ENCODE measurements at places on chromosomes 5 and 9.

- no peak for DNase-seq
Observed at GRCh38 chr9:16601991-16602390, 268.5 kb downstream of the BNC2 start.

DNA sequence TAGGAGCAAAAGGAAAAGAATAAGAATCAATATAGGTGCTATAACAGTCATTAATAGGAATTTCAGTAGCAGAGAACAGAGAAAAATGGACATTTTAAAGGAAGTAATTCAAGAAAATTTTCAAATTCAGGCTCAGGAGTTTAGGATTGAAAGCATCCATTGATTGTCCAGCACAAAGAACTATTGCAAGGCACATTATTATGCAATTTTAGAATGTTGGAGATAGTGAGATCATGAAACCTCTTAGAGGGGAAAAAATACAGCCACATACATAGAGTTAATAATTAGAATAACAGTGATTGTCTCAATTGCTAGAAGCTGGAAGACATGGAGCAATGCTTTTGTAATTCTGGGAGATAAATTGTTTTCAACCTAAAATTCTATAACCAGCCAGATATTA is 31.5 kb downstream of the CNTLN start:
- no peak for DNase-seq

DNA sequence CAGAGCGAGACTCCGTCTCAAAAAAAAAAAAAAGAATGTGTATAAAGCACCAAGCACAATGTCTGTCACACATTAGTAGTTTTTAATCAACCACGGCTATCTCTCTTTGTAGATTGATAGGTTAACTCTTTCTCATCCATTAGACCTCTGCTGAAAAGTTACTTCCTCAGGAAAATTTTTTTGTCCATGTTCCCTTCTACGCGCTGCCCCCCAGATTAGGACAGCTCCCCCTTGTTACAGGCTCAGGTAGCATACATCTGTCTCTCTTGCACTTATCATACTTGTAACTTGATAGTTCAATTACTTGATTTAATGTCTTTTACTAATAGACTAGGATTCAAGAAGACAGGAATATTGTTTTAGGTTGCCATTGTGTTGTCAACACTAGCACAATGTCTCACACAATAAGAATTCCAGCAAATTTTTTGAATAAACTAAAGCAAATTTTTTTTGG is 1.5 kb downstream of the SPDL1 start:
- no peak for DNase-seq

DNA sequence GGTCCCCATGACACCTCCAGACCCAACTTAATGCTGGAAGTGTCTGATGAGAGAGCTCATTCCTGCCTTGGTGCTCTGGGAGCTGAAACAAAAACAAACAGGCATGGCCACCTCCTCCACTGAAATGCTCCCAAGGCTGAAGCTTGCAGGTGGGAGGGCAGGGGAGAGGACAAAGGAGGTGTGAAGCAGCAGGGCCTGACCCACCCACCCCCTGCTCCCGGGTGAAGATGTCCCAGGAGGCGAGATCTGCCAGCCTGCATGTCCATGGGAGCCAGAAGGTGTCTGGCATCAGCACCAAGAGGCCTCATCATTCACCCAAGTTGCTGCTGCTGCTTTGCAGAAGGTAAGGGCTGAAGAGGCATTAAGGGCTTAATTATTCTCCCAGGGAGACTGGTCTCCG is 4.2 kb upstream of the CCIN start:
- no peak for DNase-seq

DNA sequence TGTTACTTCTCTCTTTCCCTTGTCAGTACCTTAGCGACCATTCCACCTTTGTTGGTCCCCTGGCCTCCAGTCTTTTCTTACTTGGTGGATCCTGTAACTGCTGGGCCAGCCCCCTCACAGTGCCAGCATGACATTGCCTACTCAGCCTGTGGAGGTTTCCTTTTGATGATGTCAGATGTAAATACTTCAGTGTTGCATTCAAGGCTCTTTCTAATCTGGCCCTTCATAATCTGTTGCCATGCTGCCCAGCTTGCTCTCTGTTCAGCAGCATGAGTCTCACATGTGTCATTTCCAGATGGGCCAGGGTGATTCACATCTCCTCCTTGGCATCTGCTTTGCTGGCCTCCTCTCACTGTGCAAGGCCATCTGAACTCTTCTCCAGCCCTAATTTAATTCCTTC is 57.1 kb downstream of the MAST4 start:
- DNase-seq: no peak

DNA sequence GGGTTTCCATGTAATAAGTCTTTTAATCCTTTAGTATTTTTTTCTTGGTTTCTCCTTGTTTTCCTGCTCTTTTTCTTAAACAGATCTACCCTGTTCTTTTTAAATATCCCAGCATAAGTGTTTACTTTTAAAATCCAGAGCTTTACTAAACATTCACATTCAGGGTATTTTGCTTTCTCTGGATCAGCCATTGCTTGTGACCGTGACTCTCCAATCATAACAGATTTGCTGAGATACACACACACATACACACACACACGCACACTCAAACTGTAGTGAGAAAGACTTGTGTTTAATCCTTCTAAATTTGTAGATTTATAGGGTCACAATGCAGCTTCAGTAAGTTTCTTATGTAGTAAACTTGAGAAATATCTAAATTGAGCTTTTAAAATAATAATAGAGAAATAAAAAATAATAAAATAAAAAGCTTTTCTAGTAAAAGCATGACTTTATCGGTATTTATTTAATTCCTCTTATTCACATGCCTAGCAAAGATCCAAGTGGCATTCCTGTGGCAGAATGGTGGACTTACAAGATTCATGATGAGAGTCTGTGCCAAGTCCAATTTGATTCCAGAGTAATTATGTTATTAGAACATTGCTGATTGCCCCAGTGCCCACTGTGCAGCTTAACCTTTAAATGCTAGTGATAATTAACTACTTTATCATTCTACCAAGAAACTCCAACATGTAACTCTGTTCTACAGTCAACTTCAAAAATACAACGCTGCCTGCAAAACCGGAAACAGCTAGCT is 129.0 kb downstream of the TLE4 start:
- DNase-seq: no peak

DNA sequence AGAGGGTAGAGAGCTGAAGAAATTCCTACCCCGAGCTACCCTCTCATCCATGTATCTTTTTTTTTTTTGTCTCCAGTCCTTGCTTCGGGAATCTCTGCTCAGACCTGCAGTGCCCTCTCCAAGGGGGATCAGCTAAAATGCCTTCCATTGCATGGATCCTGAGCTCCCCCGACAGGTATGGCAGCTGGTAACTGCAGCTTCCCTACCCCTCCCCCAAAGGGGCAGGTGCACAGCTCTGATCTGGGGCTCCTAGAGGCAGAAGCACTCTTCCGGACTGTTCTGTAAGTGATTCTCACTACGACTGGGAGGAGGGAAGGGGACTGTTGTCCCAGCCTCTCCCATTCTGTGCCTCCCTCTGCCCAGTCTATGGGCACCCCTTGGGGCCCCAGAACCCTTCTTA is 169.6 kb downstream of the MELK start:
- DNase-seq: no peak

GRCh38 chr5:111135363-111135762 is 43.2 kb downstream of the WDR36 start:
- no peak for DNase-seq

DNA sequence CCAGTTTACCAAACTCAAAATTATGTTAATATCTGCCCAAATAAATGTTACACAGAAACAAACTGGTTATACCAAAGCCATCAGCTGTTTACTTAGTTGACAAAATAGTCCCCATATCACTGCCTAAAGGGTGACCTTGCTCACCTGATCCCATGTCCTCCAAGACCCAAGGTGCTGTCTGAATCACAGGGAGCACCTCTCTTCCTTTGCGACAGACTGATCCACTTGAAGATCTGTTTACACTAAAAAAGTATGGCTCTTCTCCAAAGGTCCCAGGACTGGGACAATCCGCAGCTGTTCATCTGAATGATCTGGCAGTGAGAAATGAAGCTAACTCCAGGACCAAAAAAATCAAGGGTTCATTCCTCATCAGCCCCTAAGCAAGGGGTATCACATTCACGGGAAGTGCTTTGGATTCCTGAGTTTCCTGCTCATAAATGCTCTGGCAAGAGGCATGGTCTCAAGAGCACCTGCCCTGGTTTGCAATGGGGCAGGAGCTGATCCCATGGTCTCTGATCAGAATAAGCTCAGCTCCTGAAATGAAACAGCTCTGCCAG is 5.0 kb downstream of the PRUNE2 start:
- DNase-seq: no peak

DNA sequence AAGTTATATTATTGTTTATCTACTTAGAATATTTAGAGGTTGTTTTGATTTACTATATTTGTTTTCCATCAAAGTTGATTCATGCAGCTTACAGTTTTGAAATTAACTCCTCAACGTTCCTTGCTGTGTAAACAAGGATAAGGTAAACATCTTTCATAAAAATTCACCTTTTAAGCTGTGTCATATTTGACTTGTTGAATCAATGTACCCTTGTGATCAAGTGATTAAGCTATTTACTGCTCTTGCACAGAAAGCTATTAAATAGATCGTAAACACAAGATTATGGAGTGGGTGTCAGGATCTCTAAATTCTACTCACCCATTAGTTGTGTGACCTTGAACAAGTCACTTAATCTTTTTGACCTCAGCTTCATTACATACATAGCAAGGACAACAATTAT is 2054.0 kb upstream of the NUDT12 start:
- no peak for DNase-seq

GRCh38 chr9:72441848-72442607 is 77.0 kb upstream of the ZFAND5 start:
- no peak for DNase-seq

- DNase-seq: no peak
Observed at GRCh38 chr9:115891929-115892328, 261.7 kb upstream of the PAPPA start.

- DNase-seq: no peak
Observed at GRCh38 chr9:130215341-130216119, 43.3 kb downstream of the NCS1 start.

GRCh38 chr9:111094433-111094924 is 56.2 kb upstream of the LPAR1 start:
- DNase-seq: no peak

DNA sequence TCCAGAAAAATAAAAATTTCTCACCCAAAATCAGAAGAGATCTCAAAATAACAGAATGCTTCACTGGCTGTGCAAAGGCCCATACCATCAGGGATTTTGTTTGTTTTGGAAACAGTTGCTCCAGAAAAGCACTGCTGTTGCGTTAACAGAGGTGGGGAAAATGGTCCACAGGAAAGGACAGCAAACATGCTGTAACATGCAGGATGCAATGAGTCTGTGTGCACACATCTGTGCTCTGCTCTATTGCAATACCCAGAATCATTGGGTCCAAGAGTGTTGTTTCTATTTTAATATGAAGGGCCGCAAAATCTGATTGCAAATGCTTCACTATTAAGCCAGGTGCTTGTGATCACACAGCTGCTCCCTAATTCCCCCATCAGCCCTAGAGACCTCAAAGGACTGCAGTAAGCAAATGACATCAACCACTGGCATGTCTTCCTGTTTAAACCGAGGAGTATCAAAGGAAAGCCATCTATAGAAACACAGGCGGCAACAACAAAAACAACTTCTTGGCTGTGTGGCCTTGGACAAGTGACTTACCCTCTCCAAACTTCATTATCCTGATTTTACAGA is 141.0 kb downstream of the DCP2 start:
- DNase-seq: no peak

GRCh38 chr5:14781106-14781505 is 90.5 kb downstream of the ANKH start:
- DNase-seq: no peak

DNA sequence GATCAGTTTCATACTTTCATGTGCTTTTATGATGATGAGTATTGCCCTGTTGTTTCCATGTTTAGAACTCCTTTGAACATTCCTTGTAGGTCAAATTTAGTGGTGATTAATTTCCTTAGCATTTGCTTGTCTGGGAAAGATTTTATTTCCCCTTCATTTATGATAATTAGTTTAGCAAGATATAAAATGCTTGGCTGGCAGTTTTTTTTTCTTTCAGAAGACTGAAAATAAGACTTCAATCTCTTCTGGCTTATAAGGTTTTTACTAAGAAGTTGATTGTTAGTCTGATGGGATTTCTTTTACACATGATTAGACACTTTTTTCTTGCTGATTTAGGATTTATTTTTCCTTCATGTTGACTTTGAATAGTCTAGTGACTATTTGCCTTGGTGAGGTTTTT is 238.9 kb upstream of the ADCY2 start:
- no peak for DNase-seq

GRCh38 chr5:41270423-41271251 is 57.3 kb upstream of the C6 start:
- DNase-seq: no peak

DNA sequence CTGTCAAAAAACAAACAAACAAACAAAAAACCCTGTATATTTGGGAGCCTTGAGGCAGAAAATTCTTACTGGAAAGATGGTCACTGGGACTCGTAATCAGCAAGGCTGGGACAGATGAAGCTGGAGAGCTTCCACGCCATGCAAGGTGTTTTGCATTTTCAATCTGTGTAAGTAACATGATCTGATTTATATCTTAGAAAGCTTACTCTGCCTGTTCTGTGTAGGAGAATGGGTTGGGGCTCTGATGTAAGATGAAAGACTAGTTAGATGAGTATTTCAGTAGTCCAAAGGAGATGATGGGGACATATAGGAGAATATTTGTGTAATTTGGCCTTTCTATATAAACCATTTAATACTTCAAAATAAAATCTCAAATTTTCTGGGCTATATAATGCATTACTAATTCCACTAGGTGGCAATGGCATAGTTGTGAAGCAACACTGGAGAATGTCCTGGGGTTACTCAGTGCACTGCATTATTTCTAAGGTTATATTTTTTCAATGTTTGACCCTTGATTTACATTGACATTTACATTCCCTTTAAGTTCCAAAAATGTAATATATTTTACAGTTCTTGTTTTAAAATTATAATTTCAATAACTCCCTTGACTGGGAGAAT is 21.9 kb upstream of the FSD1L start:
- DNase-seq: no peak

DNA sequence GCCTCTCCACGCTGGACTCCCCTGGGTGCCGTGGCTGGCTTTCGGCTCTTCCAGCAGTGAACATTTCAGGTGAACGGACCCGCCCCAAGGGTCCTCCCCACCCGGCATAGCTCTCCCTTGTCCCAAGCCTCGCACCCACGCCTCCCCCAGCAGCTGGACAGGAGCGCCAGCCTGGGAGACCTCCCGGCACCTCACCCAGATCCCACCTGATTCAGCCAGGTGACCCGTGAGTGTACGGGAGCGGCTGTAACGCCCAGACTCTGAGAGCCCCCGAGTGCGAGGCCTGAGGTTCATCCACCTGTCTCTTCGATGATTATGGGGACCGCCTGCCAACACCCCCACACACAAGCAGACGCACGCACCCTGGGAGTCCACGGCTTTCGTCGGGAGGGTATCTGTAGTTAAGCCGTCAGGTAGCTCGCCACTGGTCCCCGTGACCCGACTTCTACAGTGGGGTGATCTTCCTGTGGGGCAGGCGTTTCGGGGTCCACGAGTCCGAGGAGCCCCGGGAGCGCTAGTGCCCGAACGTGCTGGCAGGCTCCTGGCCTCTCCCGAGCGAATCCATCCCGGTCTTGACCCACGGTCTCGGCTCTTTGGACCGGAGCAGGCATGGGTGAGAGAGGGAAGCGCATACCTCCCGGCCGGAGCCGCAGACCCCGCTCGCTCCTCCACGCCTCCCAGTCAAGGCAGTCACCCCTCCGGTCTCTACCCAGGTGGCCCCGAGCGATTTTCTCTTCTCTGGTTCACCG is 14.9 kb downstream of the TRIM7 start:
- no peak for DNase-seq
